Cortex of kidney (tissue), 1 donor: ENCODE measurements at places on chromosomes 7 and 10.

DNA sequence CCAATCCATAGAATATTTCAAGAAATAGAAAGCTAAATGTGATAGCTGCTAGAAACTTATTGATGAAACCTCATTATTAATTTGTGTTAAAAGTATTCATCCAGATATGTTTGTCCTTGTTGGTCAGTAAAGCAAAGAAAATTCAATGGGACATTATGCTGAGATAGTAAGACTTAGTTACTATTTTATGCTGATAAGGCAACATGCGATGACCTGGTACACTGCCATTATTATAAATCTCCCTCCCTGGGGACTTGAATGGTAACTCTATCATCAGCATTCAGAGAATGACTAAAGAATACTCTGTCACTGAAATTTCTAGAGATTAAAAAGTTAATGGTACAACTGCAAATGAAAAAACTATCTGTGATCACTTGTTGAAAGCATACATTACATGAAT lies 54.9 kb downstream of the ARHGAP12 start:
- DNase-seq: no peak

- no peak for DNase-seq
Observed at GRCh38 chr10:69786791-69787190, 14.9 kb upstream of the COL13A1 start.

DNA sequence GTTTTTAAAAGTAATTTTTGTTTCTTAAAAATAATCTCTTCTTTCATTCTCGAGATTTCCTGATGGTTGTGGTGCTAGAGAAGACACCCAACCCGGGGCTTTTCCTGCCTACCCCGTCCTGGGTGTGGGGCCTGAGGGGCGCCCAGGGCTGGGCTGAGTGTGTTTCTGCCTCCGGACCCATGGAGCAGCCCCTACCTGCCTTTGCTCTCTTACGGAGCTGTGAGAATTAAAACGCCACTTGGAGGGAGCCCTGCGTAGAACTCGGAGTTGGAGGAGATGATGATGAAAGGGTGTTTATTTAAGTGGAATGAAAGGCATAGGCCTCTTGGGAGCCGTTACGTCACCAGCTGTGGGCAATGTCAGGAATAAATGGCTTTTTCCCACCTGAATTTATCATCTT lies 261.8 kb upstream of the SHH start:
- no peak for DNase-seq

GRCh38 chr7:149097088-149097487 lies 6.6 kb upstream of the ZNF786 start:
- DNase-seq: no peak

- DNase-seq: no peak
Observed at GRCh38 chr10:77927402-77928246, 1.1 kb upstream of the DLG5 start.

DNA sequence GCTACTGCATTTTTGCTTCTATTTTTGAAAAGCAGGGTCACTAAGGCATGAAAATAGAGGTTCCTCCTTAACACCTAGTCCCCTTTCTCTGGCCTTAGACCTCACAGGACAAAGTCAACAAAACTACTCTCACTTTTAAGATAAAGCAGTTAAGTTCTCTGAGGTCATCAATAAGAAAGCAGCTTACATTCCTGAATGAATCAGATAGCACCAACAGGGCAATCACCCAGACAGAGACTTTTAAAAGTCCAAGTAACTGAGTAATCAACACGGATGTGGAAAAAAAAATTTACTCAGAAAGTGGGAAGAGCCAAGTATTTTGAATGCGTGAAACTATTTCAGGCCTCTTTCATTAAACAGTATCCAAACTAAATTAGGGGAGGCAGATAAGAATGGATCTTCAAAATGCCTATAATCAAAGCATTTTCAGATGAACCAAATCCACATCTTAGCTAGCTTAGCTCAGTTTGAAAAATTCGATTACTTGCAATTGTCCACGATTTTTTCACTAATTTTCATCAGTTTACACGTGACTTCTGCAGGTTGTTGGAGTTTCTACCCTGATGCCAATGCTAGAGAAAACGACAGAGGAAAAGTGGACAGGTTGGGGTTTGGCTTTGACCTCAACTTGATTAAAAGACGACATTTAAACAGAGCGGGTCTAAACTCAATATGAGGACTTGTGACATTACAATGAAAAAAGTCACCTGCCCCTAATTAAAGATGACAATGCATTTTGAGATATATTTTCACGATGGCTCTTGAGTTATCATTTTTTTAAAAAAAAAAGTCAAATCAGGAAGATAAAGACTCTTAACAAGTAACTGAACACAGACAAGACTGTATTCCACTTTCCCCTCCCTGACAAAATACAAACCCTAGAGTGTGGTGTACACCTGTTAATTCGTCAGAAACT lies 1.6 kb downstream of the BEND7 start:
- DNase-seq: no peak

- no peak for DNase-seq
Observed at GRCh38 chr7:132343199-132343598, 233.1 kb downstream of the PLXNA4 start.

GRCh38 chr7:126443951-126444350 lies 808.8 kb downstream of the GRM8 start:
- DNase-seq: no peak

DNA sequence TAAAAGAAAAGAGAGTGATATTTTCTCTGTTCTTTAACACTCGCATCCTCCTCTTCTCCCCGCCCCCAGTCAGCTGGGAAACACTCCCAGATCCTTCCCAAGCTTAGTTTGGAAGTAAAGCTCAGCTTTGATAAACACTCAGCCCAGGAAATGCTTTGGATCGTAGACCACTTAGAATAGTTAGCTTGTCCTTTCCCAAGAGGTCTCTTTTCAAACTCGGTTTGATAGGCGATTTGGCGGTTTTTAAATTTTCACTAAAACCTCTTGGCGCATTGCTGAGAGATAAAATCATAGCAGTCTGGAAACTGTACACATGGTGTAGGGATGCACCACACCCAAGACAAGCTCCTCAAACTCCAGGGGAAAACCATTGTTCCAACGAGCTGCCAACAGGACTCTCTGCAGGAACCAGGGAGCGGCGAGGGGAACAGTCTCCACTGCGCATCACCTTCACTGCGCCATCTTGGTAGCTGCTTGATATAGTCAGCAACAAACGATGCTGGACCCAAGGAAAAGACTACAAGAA lies 22.3 kb downstream of the SMURF1 start:
- no peak for DNase-seq

- no peak for DNase-seq
Observed at GRCh38 chr10:102602272-102603045, 41.8 kb upstream of the TRIM8 start.

- DNase-seq: no peak
Observed at GRCh38 chr7:98329791-98330373, 48.4 kb downstream of the BRI3 start.

DNA sequence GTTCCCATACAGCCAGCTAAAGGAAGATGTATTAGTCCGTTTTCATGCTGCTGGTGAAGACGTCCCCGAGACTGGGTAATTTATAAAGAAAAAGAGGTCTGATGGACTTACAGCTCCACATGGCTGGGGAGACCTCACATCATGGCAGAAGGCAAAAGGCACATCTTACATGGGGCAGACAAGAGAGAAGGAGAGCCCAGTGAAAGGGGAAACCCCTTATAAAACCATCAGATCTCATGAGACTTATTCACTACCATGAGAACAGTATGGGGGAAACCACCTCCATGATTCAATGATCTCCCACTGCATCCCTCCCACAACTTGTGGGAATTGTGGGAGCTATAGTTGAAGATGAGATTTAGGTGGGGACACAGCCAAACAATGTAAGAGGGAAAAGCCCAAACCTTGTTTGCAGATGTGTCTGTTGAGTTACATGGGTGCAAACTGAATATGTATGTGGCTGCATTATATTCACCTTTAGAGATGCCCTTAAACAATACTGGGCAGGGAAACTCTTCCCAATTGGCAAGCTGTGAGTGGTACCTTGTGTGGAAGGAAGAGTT lies 13.1 kb upstream of the BRAF start:
- no peak for DNase-seq

DNA sequence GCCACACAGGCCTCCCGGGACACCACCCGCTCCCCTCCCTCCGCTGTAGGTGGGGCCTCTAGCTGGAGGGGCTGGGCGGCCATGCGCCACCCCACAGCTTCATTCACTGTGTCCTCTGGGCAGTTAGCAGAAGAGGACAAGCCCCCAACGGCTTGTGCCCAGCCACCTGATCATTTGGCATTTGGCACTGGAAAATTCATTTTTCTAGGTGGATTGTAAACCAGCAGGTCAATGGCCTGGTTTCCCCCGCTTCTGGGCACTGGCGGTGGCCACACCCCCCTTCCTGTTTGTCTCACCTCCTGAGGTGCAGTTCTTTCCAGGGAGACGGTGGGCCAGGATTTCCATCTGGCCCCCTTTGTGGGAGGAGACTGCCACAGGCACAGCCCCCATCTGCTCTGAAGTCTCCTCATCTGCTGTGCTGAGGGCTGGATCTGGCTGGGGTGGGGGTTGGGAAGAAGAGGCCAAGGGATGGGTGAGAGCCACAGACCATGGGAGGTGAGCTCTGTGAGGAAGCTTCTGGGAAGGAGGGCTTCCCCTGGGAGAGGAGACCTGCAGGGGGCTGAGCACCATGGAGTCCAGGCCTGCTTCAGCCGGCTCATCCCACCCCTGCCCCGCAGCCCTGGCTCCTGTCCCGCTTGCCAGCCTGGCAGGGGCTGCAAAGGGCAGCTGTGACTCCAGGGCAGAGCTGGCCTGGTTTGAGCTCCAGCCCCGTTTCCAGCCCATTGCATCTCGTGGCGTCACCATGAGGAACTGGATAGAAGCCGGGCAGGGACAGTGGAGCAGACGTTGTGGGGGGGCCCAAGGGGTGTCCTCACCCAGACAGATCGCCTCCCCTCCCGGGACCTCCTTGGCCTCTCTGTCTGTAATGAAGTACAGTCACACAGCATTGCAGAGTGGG lies 40.1 kb upstream of the SLC29A3 start:
- no peak for DNase-seq

DNA sequence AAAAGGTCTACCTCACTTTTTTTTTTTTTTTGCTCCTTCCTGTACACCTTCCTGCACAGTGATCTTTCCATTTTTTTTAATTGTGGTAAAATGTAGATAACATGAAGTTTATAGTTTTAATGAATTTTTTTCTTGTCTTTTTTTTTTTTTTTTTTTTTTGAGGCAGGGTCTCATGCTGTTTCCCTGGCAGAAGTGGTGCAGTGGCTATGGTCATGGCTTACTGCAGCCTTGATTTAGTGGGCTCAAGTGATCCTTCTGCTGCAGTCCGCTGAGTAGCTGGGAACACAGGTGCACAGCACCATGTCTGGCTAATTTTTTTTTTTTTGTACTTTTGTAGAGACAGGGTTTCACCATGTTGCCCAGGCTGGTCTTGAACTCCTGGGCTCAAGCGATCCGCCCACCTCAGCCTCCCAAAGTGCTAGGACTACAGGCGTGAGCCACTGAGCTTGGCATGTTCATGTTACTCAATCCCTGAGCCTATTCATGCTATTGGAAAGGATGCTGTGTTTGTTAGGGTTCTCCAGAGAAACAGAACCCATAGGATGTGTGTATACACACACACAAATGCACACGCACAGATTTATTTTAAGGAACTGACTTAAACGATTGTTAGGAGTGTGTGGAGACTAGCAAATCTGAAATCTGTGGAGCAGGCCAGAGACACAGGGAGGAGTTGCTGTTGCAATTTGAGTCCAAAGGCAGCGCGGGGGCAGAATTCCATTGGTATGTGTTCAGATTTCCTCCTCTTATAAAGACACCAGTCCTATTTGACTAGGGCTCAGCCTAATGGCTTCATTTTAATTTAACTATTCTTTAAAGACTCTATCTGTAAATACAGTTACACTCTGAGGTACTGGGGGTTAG lies 29.1 kb downstream of the GALNT11 start:
- no peak for DNase-seq

DNA sequence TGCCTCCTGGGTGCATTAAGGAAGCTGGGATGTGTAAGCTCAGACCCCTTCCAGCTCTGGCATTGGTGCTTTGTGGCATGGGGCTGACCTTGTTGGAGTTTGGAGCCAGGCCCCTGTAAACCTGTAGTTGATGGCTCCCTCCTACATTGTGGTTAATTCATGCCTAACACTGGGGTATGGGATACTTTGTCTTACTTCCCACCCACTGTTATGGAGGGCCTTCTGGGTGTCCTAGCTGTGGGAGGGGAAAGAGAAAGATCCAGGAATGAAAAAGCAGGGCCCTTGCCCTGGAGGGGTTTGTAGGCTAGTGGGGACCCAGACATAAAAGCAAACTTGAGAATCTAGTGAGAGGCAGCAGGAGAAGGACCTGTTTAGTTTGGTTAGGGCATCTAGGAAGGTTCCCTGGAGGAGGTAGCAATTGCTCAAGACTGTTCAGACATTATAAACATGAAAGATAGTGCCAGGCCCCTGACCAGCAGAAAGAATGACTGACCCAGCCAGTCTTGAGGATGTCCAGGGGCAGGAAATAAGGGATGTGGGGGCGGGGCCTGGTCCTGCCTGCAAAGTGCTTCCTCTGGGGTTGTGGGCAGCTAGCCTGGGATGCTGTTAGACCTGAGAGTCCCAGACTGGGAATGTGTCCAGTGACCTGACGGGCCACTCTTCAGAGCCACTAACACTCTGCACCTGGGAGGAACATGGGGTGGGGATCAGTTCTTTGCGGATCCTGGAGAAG lies 6.6 kb downstream of the ADAMTS14 start:
- DNase-seq: no peak

GRCh38 chr7:1794888-1795542 lies 124.9 kb downstream of the ELFN1 start:
- no peak for DNase-seq

GRCh38 chr7:35185908-35186731 lies 67.8 kb downstream of the TBX20 start:
- DNase-seq: no peak

DNA sequence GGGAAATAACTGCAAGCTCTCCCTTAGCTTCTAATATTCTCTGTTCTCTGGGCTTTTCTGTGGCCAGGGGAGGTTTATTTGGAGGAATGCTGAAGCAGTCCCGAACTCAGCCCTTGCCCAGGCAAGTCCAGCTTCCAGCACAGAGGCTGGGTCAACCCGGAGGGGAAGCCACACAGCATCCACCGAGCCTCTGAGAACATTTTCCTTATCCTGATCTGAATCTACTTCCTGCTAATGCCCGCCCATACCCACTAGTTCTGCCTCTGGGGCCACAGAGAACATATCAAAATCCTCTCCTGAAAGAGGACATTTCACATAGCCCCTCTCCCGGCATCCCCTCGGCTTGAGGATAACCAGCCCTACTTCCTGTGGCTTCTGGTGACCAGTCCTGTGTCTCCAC lies 31.1 kb downstream of the SH3PXD2A start:
- no peak for DNase-seq

DNA sequence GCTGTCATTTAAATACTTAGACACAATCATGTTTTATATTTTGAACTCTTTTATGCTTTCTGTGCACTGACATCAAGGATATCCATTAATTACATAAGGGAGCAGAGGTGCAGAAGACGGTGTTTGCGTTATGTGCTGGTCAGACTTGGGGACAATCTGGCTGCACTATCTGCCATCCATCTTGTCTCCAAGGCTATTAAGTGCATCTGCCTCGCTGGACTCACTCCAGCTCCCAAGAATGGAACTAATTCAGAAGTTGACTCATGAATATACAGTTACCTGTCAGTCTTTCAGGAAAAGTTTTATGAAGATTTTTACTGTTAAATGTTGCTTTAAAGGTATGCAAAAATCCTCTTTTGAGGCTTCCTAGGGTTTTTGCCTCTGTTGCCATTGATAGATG lies 391.0 kb downstream of the SUGCT start:
- no peak for DNase-seq

- no peak for DNase-seq
Observed at GRCh38 chr7:139642283-139642682, 118.8 kb downstream of the CLEC2L start.

GRCh38 chr7:121429798-121430197 lies 33.7 kb upstream of the FAM3C start:
- no peak for DNase-seq

GRCh38 chr10:49632406-49633317 lies 18.8 kb downstream of the CHAT start:
- DNase-seq: no peak
